ENCODE measurements at places on chromosomes 12 and 14.

- DNase-seq: no peak
Observed at GRCh38 chr14:62988967-62989366, 56.3 kb downstream of the KCNH5 start.

- no peak for DNase-seq
Observed at GRCh38 chr14:55120571-55121495, 8.2 kb upstream of the LGALS3 start.

DNA sequence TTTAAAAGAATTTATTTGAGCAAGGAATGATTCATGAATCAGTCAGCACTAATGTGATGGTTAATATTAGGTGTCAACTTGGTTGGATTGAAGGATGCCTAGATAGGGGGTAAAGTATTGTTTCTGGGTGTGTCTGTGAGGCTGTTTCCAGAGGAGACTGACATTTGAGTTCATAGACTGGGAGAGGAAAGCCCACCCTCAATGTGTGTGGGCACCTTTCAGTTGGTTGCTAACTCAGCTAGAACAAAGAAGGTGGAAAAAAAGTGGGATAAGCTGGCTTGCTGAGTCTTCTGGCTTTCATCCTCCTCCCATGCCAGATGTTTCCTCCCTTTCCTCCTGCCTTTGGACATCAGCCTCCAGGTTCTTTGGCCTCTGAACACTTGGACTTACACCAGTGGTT lies 47.2 kb downstream of the TESPA1 start:
- DNase-seq: no peak

DNA sequence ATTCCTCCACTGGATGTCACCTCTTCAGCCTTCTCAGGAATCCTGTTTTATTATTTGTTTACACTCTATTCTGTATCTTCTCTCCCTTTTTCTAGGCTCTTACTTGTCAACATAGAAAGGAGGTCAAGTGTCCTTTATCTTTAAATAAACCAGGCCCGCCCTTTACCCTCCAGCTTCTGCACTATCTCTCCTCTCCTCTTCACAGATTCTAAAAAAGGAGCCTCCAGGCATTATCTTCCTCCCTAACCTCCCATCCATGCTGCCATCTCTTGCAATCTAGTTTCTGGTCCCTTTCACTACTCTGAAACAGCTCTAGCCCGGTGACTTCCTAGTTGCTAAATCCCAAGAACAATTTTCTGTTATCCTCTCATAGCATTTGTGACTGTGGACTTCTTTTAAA lies 24.1 kb upstream of the ARID2 start:
- no peak for DNase-seq

DNA sequence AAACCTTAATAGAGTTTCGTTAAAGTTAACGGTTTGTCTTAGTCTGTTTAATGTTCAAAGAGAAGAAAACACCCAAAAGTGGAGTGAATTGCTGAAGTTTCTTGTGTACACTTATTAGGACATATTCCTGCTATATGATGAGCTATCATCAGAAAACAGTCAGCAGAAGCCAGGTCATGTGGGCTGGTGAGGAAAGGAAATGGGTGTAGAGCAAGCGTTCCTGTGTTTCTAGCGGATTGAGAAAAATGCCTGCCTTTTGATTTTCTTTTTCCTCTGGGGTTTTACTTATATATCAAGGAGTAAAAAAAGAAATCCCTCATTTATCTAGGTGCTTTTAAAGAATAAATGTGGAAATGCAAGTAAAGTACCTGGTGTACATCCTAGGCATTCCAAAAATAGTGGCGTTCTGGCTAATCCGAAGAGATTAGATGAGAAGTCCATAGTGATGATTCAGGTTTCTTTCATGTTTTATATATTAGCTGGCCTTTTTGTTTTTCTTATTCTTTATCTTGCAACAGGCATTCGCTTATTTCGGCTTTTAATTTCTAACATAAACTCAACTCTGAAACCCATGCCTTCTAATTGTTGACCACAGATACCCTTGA lies 50.7 kb downstream of the FLRT2 start:
- no peak for DNase-seq

DNA sequence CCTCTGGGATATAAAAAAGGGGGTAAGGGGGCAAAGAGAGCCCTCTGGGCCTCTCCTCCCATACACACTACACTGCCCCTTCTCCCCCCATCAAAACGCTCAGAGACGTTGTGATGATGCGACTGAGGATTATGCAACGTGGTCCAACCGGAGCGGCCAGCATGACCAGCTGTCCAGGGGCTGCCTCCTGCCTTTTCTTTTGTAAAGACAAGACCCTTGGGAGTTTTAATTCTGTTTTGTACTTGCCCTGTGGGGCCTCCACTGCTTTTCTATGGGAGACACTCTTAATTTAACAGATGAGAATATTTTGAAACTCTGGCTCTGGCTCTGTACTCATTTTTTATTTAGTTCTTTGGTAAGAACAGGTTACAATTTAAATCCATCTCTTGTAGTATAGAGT lies 7.2 kb downstream of the MBD6 start:
- no peak for DNase-seq
